Stimulated activated CD8-positive, alpha-beta memory T cell treated with anti-CD3 and anti-CD28 coated beads, Interleukin-7, amount 100 ng/mL, for 48 hours (primary cell): ENCODE measurements at places on chromosomes 5 and 9.

GRCh38 chr9:15999422-16000339 is 446.8 kb downstream of the CCDC171 start:
- DNase-seq = no peak

DNA sequence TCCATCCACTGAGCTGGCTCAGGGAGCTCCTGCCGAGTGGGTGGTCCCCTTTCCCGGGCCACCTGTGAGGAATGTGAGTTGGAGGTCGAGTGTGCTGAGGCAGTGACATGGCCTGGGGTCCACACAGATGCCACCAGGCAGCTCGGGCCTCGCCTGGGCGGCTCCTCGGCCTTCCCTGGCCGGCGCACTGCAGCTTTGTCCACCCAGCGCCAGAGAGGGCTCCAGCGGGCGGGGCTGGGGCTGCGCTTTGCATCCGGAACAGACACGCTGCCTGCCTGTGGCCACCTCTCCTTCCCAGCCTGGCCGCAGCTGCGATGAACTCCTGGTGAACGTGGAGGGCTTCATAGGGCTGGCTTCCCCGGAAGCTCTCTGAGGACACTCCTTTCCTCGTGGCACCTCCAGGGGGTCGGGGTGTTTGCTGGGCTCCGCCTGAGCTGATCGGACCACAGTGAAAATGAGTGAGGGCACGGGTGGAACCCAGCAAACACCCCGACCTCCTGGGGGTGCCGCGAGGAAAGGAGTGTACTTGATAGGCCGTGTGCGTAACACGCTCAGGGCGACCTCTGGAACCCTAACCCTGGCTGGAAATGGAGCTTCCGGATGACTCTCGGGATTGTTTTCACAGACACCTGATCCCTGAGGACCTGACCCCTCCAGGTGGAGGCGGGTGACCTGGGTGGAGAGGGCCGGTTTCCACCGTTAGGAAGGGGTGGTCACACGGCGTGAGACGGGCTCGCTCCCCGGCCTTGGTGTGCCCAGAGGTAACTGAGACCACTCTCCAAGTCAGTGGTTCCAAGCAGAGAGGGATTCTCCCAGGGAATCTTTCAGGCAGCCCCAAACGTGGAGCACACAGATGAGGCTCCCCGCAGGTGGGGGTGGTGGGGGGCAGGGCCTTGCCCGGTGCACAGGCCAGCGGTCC is 31.8 kb upstream of the RXRA start:
- no peak for DNase-seq

DNA sequence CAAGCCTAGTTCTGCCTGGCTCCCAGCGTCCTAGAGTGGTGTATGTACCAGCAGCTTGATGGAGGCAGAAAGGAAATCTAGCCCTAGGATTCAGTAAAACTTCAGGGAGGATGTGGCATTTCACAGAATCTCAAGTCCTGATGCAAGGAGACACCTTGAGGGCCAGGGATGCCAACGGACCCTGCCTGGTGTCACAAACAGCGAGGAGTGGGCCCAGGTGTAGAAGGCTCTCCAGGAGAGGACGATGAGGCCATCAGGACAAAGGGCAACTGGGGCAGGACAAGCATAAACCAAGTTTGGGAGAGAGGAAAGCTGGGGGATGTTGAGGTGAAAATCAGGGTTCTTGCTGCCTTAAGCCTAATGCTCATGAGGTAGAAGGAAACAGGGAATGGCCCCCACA is 82.1 kb upstream of the SLC25A51 start:
- no peak for DNase-seq

DNA sequence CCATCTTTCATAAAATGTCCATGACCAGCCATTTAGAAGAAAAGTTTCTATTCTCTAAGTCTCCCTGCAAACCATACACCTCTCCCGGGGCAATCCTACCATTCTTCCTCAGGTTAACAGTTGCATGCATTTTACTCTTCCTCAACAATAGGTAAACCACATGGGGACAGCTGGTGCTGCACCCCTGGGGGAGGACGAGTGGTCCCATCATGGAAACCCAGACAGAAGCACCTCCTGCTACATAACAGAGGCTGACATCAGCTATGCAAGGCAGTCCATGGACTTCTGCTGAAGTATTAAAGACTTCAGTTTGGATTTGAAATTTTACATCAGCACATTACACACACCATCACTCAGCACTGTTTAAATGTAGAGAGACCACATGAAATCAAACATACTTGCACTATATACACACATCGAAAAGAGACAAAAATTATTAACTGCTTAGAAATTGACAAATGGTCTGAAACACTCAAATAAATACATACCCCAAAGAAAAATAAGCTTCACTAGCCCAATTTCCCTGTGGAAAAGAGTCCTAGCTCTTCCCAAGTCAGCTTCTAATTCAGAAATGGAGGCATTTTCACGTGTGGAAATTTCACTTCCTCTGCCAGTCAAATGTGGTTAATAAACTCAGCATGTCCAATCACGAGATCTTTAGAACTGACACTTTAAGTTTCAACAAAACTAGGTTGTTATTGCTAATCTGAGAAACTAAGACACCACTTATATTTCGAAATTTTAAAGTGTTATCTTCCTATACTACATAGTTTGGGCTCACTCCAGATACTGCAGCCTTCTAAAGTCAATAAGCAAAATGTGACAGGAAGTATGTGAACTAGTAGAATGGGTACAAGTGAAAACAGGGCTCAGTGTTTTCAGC is 173.4 kb downstream of the ROR2 start:
- no peak for DNase-seq

DNA sequence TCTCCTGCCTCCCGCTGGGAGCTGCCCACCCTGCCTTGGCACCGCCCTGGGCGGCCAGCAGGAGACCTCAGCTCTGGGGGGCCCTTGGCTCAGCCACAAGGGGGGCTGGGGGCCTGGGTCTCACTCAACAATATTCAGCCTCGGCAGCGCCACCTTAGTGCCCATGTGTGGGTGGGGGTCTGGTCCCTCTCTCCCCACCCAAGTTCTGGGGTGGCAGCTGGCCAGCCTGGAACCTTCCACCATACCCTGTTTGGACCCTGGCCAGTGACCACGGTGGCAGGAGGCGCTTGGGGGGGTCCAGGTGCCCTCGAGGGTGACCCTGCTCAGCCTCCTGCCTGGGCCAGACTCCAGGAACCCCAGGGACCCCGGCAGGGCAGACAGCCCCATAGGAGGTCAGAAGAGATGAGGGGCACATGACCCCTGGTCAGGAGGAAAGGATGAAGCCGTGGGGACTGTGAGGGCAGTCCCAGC is 22.2 kb downstream of the NKD2 start:
- DNase-seq = no peak

- no peak for DNase-seq
Measured at GRCh38 chr5:128083811-128084227, 253 bp downstream of the SLC12A2 start.

- no peak for DNase-seq
Measured at GRCh38 chr5:153696256-153696655, 205.8 kb downstream of the GRIA1 start.

GRCh38 chr9:75382126-75382525 is 293.8 kb downstream of the OSTF1 start:
- DNase-seq = no peak

- DNase-seq = no peak
Measured at GRCh38 chr9:105511446-105511845, 46.5 kb upstream of the FKTN start.

GRCh38 chr5:1874771-1875220 is 7.9 kb downstream of the IRX4 start:
- no peak for DNase-seq

- no peak for DNase-seq
Measured at GRCh38 chr9:74735761-74736160, 152.0 kb downstream of the TRPM6 start.

GRCh38 chr5:54296386-54296785 is 14.0 kb downstream of the ARL15 start:
- DNase-seq = no peak

- no peak for DNase-seq
Measured at GRCh38 chr5:5423586-5423985, 1.1 kb downstream of the ICE1 start.

DNA sequence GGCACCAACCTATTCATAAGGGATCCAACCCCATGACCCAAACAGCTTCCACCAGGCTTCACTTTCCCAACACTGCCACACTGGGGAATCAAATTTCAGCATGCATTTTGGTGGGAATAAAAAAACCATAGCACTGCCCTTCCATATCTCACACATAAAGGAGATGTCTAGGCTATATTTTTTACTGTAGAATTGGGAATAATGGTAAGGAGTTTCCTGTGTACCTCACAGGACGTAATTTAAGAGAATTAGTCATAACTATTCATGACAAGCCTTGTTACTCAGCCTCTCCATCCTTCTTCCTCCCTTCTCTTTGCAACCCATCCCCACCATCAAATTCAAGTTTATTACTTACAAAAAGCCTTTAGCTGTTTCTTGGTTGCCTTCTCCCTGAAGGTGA is 352.1 kb downstream of the MLLT3 start:
- DNase-seq = no peak

GRCh38 chr5:113133211-113133975 is 156.8 kb downstream of the DCP2 start:
- no peak for DNase-seq

DNA sequence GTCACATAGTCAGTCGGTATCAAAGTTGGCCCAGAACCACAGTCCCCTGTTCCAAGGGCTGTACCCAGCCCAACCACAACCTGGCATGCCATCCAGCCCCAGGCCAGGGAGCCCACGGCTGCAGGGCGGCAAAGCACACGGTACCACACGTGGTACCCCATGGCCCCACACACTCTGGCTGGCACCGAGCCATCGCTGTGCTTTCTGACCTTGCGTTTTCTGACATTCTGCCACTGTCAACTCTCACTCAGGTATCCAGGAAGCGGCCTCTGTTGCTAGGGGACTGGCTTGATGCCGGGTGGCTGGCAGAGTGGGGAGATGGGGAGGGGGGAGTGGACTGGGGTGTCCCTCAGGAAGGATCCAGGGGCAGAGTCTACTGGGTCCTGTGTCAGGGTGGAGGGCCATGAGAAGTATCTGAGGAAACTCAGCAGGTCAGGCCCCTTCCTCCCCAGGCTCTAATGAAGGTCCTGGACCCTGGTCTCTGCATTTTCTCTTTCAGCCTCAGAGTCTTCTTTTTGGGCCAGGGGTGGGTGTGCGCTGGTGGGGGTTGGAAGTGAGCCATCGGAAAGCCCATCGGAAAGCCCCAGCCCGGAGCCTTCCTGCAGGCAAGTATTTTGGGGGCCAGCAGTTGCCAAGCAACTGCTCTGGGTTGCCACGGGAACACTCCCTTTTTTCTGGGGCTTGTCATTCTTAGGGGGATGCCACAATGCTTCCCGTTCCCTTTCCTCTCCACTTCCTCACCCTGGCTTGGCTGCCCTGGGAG is 21.0 kb upstream of the RALGDS start:
- DNase-seq = no peak

- no peak for DNase-seq
Measured at GRCh38 chr5:60077292-60077691, 183.8 kb upstream of the PDE4D start.

GRCh38 chr9:19946441-19947109 is 157.7 kb upstream of the SLC24A2 start:
- no peak for DNase-seq

DNA sequence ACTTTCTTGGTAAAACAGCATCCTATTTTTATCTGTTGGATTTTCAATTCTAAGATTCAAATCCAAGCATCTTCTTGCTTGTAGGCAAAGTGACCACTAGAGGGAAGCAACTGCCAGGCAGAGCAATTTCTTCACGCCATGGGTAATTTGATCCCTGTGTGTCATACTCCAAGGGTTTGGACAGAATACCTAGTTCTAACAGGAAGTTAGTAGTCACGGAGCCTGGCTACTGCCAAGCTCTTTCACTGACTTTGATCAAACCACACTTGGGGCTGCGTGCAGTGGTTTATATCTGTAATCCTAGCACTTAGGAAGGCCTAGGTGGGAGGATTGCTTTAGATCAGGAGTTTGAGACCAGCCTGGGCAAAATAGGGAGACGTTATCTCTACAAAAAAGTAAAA is 473.6 kb upstream of the TNC start:
- no peak for DNase-seq

- DNase-seq = no peak
Measured at GRCh38 chr5:169050636-169051035, 250.3 kb downstream of the SLIT3 start.

DNA sequence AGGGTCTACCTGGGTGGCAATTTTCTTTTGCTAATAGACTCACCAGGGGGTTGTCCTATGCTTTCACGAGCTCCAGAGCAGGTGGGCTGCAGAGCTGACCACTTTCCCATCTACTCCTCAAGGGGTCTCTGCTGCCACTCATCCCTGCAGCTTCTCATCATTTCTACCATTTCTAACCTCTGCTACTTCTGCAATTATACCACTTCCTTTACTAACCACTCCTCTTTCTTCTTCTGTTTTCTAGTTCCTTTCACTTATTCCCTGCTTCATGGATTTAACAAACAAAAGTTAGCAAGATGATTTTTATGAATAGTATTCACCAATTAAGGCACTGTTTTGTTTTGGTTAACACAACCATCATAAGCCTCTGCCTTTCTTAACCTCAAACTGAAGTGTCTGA is 34.5 kb upstream of the NIPBL start:
- DNase-seq = no peak

- no peak for DNase-seq
Measured at GRCh38 chr9:4887556-4887955, 94.8 kb downstream of the RCL1 start.

DNA sequence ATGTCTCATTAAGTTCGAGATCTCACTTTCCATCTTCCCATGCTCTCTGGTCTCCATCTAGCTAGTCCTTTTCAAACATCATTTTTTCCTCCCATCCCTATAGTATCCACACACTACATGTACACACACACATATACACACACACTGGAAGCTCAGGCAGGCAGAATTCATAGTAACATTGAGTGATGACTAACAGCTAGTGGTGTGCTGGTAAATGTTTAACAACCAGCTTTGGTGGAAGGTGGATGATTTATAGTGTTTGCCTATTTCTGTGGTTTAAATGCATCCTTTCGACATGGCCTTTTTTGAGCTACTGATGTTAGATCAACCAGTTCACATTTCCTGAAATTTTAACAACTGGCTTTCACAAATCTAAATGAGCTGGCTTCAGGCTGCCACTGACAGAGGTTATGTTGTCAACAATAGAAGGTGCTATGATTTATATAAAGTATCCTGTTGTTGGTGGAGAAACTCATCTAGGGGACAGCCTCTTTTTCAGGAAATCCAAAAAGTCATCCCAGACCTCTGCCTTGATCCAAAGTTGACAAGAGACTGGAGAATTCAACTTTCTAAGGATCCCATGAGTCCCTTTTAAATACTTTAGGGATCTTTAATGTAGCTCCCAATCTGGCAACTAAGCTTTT is 117.8 kb downstream of the CCDC192 start:
- DNase-seq = no peak

DNA sequence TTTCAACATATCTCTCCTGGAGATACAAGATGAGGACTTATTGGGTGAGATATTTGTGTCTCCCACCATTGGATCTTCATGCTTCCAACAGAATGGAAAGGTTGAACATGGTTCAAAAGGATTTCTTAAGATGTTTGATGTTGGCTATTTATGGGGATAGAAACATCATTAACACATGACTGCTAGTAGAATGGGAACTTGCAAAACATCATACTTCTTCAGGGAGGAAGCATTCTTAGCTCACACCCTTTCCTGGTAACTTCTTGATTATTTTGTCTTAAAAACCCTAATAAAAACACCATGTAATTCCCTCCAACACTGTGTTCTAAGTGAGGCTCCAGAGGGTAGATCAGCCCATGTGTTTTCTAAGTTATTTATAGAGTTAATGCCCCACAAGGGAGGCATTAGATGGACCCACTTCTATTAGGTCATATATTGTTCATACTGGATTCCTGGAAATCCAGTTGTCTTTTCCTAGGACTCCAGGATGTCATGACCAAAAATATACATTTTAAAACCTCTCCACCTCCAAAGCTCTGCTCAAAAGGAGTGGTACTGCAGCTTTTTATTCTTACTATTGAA is 95.8 kb downstream of the FOXD1 start:
- no peak for DNase-seq
